ENCODE measurements at places on chromosomes 3 and 15.

- DNase-seq = no peak
These were observed 64.5 kb downstream of the ADAMTS17 start for GRCh38 chr15:100277087-100277855.

DNA sequence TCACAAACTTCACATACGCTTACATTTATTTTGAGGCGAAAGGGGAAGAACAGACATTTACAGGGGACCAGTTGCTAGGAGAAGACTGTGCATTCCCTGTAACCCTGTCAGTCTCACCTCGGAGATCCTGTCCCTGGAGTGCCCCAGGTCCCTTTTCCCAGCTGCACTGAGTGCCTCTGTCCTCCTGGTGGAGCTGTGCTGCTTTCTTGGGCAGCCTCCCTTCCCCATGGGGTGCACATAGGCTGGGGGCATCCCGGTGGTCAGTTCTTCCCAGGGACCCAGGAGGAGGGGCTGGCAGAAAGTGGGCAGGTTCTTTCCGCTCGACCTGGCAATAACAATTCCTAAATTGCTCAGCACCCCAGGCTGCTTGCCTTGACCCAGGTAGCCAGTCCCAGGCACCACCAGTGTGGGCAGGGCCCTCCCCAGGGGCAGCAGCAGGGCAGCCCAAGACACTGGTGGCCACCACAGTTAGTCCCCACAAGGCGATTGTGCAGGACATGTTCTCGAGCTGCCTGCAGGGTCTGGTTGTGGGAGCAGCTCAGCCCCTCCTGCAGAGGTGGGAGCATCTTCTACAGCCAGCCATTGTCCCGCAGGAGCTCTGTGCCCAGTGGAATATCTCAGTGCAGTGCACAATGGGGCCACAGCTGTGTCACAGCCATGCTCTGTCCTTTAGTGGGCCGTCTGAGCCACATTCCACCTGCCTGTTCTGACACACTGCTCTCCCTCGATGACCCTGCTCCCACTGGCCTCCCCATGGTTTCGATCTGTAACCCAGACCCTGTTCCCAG lies 36.3 kb downstream of the APBA2 start:
- no peak for DNase-seq

GRCh38 chr15:96767703-96768434 lies 437.4 kb downstream of the NR2F2 start:
- DNase-seq = no peak

DNA sequence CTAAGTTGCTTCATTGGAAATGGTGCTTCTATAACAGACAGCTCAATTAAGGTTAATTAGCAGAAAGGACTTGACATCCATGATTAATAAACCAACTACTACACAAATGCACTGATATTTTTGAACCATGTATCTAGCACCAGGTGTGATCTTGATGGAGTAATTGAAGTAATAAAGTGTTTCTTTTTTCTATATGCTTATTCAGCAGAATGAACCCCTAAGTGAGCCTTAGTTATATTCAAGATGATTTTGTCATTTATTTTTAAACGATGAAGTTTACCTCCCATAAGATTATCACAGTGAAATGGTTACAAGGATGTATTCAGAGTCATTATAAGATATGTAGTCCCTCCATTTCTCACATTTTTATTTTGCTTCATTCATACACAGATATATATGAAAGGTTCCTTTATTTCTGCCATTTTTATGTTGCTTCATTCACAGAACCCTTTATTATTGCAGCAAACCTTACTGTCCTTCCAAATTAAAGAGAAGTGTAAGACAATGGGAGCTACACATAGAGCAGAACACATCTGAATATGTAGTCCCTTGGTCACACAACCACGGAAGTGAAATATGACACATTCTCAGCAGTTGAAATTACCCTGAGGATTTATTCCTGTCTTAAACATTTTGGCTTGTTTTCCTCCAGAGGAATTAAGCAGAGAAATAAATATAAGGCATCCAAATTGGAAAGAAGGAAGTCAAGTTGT lies 295.0 kb downstream of the RAP2B start:
- no peak for DNase-seq

GRCh38 chr15:98860281-98861041 lies 147.1 kb downstream of the PGPEP1L start:
- no peak for DNase-seq

DNA sequence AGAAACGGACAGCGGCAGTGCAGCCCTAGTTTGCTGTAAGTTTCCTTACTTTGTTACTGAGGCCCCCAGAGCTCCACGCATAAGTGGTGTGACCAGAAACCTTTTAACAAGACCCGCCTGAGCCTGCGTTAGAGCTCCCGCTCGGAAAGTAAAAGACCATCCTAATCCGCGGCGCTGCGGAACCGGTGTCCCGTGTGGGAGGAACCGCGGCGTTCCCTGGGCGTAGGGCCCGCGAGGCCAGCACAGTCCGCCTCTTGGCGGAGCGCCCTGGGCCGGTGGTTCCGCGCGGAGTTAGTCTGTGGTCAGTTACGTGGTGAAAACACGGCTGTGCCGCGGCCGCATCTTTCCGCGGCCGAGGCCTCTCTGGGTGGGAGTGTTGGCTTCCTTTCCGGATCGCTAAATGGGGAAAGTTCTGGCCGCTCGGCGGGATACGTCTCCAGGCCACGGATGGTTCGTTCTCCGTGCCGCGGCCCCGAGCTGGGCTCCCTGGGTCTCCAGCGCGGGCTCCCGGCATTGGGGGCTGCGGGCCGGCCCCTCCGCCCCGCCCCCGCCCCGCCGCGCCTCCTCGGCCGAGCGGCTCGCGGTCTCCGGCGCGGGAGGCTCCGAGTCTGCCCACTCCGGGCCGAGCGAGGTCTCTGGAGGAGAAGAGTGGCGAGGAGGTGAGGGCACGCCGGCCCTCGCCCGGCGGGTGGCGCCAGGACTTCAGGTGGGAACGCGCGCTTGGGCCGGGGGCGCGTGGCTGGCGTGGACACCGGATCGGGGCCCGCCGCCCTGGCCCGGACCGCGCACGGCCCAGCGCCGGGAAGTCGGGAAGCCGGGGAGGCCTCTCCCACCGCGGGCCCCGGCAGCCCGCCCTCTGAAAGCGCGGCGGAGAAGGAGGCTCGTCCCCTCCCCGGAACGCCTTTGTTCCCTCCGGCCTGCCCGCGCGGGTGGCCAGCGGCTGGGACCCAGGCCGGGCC lies 754 bp downstream of the B3GNT5 start:
- DNase-seq = peak; percentile 64

GRCh38 chr3:123861081-123861836 lies 22.9 kb downstream of the MYLK start:
- no peak for DNase-seq

- DNase-seq = no peak
These were observed 56.7 kb upstream of the MAGI1 start for GRCh38 chr3:66095295-66096001.

DNA sequence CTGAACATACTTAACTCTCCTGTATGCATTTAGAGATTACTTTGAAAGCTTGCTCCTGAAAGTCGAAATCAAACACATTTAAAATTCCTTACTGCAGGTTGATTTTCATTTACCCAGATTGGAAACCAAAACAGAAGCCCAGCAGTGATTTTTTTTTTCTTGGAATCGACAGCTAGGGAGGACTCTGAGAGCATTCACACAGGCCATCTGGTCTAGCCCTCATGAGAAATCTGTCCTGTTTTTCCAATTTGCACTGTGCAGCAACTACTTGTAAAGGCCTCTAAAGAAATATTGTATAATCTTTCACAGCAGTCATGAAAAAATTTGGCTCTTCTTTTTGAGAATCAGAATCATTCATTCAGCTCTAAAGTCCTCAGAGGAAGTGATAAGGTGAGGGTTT lies 179.2 kb downstream of the KCNAB1 start:
- DNase-seq = no peak

GRCh38 chr3:190382082-190382481 lies 5.9 kb upstream of the CLDN16 start:
- no peak for DNase-seq

DNA sequence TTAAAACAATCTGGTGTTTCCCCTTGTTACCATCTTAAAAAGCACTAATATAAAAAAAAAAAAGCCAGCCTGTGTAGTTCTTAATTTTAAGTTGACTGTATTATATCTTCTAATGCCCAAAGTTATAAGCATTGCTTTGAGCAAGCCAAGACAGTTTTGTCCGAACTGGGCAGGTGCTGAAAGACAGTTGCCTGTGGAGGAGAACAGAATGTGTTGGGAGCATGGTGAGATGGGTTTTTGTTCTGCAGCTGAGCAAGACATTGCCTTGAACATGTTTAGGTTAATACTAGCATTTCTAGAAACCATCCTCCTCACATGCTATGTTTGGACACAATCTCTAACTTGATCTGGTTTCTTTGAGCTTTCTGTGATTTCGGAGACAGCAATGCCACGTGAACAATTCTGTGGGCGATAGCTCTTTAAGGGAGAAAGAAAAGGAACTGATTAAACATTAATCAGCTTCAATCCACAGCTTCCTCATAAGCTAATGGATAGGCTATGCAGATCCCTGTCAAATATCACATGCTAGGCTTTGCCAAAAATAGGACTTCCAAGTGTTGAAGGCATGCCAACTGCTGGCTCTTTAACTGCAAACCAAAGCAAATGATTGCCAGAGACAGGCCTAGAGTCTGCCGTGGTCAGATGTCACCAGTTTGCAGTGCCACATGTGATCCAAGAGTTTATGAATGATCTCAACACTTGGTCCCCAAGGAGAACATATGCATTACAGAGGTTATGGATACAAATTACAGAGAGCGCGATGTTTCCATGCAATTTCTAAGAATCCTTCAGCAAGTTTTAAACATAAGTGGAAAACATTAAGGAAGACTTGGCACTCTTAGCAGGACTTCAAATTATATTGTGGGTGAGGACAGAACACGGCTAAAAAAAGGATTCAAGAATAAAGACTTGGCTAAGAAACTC lies 428.1 kb downstream of the ROBO2 start:
- no peak for DNase-seq

GRCh38 chr3:116367761-116368395 lies 77.4 kb downstream of the LSAMP start:
- DNase-seq = no peak

DNA sequence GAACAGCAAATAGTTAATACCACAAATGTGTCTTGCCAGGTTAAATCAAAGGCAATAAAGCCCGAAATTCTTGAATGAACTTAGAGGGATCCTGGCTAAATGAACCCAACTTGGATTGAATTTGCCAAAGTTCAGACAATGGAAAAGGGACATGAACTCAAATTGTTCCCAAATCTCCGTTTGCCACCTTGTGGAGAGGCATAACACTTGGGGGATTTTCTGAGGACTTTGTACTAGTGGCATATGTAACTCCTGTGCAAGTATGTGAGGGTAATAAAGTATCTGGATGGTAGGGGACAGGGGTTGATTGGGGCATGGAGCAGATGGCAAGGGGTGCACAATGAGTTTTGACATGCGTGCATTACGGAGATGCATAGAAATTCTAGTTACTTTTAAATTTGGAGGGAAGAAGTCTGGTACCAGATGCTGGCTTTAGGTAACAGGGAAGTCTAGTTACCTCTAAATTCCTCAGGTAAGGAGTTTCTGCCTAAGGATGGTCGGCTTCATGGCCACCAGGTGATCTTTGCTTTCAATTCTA lies 1.2 kb upstream of the TCAIM start:
- DNase-seq = no peak

- no peak for DNase-seq
These were observed 19.0 kb upstream of the DLG1 start for GRCh38 chr3:197317250-197317963.

DNA sequence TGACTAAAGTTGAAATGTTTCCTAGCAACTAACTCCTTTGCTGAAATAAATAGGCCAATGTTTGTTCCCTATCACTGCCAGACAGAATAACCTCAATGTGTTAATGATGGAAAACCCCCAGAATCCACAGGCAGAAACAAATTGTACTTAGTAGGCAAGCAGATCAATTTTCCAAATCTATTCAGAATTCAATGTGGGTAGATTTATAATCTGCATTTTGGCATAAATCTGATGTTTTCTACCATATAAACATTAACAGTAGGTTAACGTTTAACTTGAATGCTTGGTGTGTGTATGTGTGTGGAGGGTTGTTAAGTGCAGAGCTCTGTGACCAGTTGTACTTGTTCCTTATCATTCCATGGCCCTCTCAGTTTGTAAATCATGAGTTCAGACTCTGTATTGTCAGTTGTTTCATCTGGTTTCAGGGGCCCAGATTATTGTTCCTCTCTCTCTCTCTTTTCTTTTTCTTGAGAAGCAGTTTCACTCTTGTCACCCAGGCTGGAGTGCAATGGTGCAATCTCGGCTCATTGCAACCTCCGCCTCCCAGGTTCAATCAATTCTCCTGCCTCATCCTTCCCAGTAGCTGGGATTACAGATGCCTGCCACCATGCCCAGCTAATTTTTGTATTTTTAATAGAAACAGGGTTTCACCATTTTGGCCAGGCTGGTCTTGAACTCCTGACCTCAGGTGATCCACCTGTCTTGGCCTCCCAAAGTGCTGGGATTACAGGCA lies 32.8 kb downstream of the PLSCR1 start:
- DNase-seq = no peak

DNA sequence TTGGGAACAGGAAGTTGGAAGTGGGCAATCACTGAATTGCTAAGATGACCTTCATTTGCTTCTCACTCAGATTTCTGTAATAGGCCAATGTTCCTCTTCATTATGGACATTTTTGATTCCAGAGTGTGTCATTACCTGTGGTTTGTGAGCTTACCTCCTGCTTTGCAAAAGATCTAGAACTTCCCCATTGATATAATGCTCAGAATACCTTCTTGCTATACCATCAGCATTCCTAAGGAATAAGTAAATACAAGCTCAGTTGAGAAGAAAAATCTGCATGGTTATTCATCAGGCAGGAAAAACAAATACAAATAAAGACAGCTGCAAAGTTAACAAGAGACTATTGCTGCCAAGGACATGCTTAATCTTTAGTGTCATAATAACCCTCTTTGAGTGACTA lies 5.6 kb upstream of the RPL14 start:
- DNase-seq = no peak

DNA sequence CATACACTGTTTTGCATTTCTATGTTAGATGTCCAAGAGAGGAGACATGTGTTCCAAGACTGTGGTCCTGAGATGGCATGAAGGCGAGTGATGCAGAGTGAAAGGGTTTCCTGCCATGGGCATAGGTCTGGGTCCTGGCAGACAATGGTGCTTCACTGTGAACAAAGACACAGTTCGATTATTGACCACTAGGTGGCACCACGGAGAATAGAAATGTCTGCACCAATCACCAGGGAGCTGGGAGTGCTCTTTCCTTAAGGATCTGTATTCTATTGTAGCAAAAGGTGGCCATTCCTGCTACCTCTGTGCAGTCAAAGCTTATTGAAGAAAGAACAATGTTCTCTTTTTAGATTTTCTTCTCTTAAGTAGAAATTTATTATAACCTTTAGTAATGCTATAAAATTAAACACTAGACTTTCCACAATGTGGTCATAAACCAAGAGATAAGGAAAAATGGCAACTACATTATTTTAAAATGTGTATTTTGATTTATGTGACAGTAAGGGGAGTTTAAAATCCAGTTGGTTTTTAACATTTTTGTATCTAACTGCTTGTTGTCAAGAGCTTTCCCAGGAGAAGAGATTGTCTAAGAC lies 88.7 kb downstream of the GABRG3 start:
- DNase-seq = peak; percentile 64

- no peak for DNase-seq
These were observed 21.5 kb downstream of the ULK4 start for GRCh38 chr3:41940393-41940792.

GRCh38 chr3:64773137-64773536 lies 85.3 kb upstream of the ADAMTS9 start:
- DNase-seq = no peak
